Activated CD4-positive, alpha-beta T cell treated with anti-CD3 and anti-CD28 coated beads for 36 hours (primary cell): ENCODE measurements at places on chromosomes 3 and 15. TPM values are rescaled to one million over a fixed set of nuclear protein-coding genes. Genes with fewer than 3 reads are reported as not detected.

ROPN1 gene
- total RNA-seq: not detected

SUMF1 gene
- 4.9 TPM for total RNA-seq

KY gene
- total RNA-seq: not detected

SERINC4 gene
- total RNA-seq: 0.42 TPM

CAMKV gene
- 1.3 TPM for total RNA-seq

OSTN gene
- not detected for total RNA-seq

MCTP2 gene
- 25.2 TPM for total RNA-seq

DNA sequence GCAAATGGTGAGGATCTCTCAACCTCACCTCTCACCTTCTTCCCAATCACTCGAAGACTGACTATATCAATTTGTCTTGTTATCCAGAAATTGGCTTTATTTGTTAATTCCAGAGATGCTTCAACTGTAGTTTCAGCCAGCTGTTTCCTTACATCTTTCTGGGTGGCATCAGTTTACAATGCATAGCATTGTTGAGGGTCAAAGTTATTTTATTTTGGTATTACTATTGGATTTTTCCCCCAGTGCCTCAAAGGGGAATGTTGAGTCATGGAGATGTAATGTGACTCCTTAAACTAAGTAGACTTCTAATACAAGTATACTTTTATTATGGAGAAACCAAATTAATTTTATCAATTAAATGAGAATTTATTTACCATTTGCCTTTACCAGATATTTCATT lies 351.6 kb downstream of the TIGIT start:
- no peak overlapping the region for H3K27ac ChIP-seq
- H3K4me1 ChIP-seq: peaks cover 3% of the 10 kb centered on the region
- no peak overlapping the region for H3K4me3 ChIP-seq
- no peak for DNase-seq

DNA sequence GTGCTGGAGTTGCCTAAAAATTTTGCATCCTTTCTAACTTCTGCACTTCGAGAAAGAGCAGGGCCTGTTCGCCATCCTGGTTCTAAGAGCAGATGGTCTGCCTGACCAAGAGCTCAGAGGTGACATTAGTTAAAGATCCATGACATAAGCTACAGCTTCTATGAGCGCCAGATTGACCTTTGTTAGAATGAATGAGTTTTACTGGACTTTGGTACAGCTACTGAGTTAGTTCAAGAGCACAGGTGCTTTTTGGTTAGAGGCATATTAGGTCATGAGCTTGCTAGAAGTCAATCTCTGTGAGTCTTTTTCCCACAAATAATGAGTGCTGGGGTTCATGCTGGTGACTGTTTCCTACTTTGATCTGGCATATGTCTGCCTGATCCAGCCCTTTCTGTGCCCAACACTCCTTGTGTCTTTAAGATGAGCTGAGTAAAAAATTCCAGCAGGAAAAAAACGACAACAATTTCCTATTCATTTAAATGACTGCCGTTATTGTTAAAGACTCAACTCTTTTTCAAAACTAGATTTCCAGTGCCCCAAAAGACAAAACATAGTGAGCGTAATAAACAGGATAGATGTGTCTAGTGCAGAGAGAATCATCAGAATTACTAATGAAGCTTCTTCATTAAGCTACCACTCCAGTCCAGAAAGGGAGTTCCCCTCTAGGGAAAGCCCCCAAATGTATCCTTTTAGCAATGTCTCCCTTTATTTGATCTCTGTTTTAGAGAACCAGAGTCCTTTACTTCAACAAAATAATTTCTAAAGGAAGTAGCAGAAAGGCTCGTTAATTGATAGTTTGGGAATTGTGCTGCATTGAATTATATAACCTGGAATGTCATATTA lies 152.9 kb downstream of the SLCO3A1 start:
- no peak for DNase-seq
- H3K4me3 ChIP-seq: no peak overlapping the region
- H3K4me1 ChIP-seq: peaks cover 54% of the 10 kb centered on the region
- no peak overlapping the region for H3K27ac ChIP-seq
- no peaks in the 10 kb centered on the region for H3K36me3 ChIP-seq
- H3K27me3 ChIP-seq: no peaks in the 10 kb centered on the region

DNA sequence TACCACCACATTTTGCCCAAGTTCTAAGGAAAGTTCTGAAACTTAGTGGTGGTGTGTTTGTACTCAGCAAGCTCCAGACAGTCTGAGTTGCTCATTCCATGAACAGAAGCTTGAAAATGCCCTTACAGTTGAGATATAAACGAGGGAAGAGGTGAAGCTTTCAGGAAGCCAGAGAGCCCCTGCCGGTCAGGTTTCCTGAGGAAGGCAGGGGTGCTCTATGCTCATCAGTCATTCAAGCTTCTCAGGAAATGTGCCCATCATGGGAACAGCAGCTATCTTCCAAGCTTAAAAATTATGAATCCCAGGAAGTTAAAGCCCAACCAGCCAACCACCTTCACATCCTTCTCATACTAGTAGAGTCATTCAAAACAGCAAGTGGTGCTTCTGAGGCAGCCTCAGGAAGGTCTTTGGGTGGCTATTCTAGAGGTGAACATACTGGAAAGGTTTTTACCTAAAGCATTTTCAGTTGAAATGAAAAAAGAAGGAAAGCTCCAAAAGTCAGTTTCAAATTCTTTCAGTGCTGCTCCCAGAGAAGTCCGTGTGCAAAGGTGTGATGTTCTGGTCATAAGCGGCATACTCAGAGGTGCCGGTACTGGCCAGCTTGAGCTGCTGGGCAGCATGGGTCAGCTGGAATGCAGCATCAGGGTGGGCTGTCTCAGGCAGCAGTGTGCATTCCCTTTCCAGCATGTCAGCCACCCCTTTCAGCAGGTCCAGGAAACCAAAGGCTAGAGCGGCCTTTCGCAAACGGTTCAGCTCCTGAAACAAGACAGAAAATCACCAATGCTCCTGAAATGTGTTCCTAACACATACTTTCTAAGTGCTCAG lies 31.8 kb downstream of the INTS14 start:
- H3K27me3 ChIP-seq: no peaks in the 10 kb centered on the region
- DNase-seq: no peak
- peaks cover 12% of the 10 kb centered on the region for H3K4me1 ChIP-seq
- no peak overlapping the region for H3K4me3 ChIP-seq

- H3K4me1 ChIP-seq: no peaks in the 10 kb centered on the region
- H3K36me3 ChIP-seq: no peaks in the 10 kb centered on the region
- H3K27me3 ChIP-seq: no peaks in the 10 kb centered on the region
- no peak overlapping the region for H3K27ac ChIP-seq
- H3K4me3 ChIP-seq: no peak overlapping the region
Observed at GRCh38 chr3:65848024-65848423, 190.7 kb downstream of the MAGI1 start.

GRCh38 chr15:80455051-80455648 lies 51.0 kb downstream of the ARNT2 start:
- H3K4me1 ChIP-seq: no peaks in the 10 kb centered on the region
- no peak overlapping the region for H3K4me3 ChIP-seq
- H3K27me3 ChIP-seq: peaks cover 9% of the 10 kb centered on the region
- no peaks in the 10 kb centered on the region for H3K36me3 ChIP-seq

DNA sequence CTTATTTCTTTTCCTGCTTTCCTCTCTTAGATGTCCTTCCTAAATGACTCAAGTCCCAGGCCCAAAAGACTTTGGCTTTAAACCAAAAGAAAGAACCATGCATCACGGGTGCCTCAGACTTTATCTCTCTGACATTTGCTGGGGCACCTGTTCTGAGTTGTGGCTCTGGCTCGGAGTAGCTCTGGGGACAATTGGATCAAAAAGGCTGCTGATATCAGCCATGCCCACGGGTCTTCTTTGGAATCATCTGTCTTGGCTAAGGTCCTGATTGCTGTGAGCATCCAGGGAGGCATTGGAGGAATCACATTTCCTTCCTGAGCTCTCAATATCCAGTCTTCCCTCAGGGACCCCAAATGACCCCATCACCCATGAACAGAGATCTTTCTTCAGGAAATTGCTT lies 59.9 kb downstream of the CLSTN2 start:
- no peaks in the 10 kb centered on the region for H3K36me3 ChIP-seq
- H3K4me3 ChIP-seq: no peak overlapping the region
- H3K27ac ChIP-seq: no peak overlapping the region

DNA sequence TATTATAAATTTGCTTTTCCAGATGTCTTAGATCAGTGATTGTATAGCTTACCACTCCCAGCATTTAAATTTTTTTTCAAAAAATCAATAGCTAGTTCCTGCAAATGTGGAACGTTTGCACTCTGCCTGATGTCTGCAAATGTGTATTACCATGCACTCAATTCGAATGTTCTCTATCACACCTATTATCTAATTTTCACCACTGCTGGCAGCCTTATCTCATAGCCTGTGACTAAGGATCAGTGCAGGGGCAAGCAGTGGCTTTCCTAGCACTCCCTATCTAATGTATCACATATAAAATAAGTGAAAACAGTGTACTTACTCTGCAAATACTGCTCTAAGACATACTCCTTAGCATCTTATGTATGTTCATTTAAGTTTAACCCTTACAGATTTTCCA lies 196.3 kb upstream of the PLSCR5 start:
- H3K36me3 ChIP-seq: no peaks in the 10 kb centered on the region
- no peaks in the 10 kb centered on the region for H3K4me1 ChIP-seq
- no peak overlapping the region for H3K4me3 ChIP-seq

GRCh38 chr15:99752556-99752955 lies 19.3 kb upstream of the LYSMD4 start:
- no peak overlapping the region for H3K27ac ChIP-seq
- no peak overlapping the region for H3K4me3 ChIP-seq
- no peaks in the 10 kb centered on the region for H3K36me3 ChIP-seq
- no peaks in the 10 kb centered on the region for H3K27me3 ChIP-seq
- H3K4me1 ChIP-seq: no peaks in the 10 kb centered on the region

DNA sequence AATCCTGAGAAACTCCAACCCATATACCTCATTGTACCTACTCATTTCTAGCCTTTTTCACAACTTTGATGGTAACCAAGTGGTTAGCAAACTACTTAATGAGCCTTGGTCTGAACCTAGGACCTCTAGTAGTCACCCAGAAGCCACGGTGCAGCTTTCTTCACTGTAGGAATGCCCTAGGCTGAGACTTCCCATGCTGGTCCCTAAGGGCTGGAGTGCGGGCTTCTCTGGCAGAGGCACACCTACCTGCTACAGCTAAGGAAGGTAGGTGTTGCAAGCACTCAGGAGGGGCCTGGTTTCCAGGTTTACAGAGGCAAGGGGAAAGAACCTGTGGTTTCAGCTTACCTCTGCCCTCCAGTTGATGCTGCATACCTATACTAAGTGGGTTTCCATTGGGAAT lies 65.4 kb downstream of the DHX30 start:
- H3K4me1 ChIP-seq: no peaks in the 10 kb centered on the region
- DNase-seq: no peak
- H3K27me3 ChIP-seq: no peaks in the 10 kb centered on the region
- no peak overlapping the region for H3K27ac ChIP-seq
- no peak overlapping the region for H3K4me3 ChIP-seq
- H3K36me3 ChIP-seq: peaks cover 32% of the 10 kb centered on the region

DNA sequence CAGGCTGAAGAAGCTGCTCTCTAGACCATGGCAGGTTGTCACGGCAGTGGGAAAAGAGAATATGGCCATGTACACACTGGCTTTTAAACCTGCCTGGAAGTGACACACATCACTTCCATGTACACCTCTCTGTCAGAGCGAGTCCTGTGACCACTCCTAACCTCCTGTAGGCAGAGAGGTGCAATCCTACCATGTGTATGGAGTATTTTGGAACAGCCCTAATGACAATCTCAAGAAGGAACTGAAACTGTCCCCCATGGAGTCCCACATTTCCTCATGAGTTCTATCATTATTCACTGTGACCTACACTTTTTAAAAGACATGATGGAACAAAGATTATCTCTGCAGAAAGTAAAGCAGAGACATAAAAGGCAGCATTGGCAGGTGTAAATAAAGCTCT lies 153.4 kb upstream of the PFN2 start:
- peaks cover 23% of the 10 kb centered on the region for H3K27me3 ChIP-seq
- no peak overlapping the region for H3K27ac ChIP-seq
- H3K4me1 ChIP-seq: no peaks in the 10 kb centered on the region
- no peaks in the 10 kb centered on the region for H3K36me3 ChIP-seq
- H3K4me3 ChIP-seq: no peak overlapping the region
- no peak for DNase-seq

GRCh38 chr3:131988209-131988608 lies 46.6 kb downstream of the CPNE4 start:
- no peak for DNase-seq
- no peaks in the 10 kb centered on the region for H3K4me1 ChIP-seq
- no peaks in the 10 kb centered on the region for H3K36me3 ChIP-seq

GRCh38 chr15:69392352-69392751 lies 21.8 kb upstream of the KIF23 start:
- H3K4me3 ChIP-seq: no peak overlapping the region
- no peak overlapping the region for H3K27ac ChIP-seq
- no peak for DNase-seq
- no peaks in the 10 kb centered on the region for H3K36me3 ChIP-seq

- H3K36me3 ChIP-seq: peaks cover 19% of the 10 kb centered on the region
- H3K4me3 ChIP-seq: no peak overlapping the region
- no peaks in the 10 kb centered on the region for H3K27me3 ChIP-seq
- no peak overlapping the region for H3K27ac ChIP-seq
Observed at GRCh38 chr15:63551400-63551799, 45.8 kb upstream of the FBXL22 start.

DNA sequence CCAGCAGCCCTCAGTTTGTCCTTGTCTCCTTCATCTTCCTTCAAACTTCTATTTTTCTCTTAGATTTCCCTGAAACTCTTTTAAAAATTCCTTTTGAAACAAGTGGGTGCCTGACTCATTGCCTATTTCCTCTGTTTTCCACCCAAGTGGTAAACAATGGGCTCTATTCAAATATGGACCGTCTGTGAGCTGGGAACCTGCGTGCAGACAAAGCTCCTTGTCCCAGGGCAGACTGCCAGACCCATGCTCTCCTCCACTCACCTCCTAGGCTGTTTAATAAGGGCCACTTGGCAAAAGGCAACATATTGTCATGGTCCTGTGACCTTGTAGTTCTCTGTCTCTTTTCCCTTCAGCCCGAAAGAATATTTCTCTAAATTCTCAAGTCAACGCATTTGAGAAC lies 332.7 kb upstream of the THBS1 start:
- H3K27ac ChIP-seq: no peak overlapping the region
- no peaks in the 10 kb centered on the region for H3K36me3 ChIP-seq

- H3K4me1 ChIP-seq: no peaks in the 10 kb centered on the region
- DNase-seq: no peak
- no peaks in the 10 kb centered on the region for H3K27me3 ChIP-seq
- no peak overlapping the region for H3K27ac ChIP-seq
Observed at GRCh38 chr3:63538919-63539318, 113.6 kb upstream of the SNTN start.

- H3K4me3 ChIP-seq: peak within 1 kb of the TSS; percentile 94
- H3K27me3 ChIP-seq: no peaks in the 10 kb centered on the region
- DNase-seq: peak; percentile 95
- H3K27ac ChIP-seq: peak within 1 kb of the TSS; percentile 96
- H3K36me3 ChIP-seq: peaks cover 7% of the 10 kb centered on the region
- H3K4me1 ChIP-seq: peaks cover 39% of the 10 kb centered on the region
Observed at GRCh38 chr3:43286115-43286840, at the start of gene SNRK. SNRK (plus strand) TSS chr3:43286540; CDS start chr3:43303204, 16,664 bp downstream.
